SJSA1 (cell line): ENCODE measurements at places on chromosomes 5 and 9. TPM values are rescaled to one million over a fixed set of nuclear protein-coding genes. Genes with fewer than 3 reads are reported as not detected.

DNA sequence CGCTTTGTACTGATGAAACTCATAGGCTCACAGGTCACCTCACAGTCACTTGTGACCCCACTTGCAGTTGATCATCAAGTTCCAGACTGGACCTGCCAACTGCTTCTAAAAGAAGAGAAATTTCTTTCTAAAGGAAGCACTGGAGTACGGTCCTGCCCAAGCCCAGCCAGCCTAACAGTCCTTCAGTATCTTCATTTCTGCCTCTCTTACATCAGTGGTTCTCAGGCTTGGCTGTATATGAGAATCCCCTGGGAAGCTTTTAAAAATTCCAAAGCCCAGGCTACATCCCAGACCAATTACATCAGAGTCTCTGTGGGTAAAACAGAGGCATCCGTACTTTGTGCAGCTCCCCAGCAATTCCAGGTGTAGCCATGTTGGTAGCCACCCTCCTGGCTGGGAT lies 282.1 kb downstream of the NFIB start:
- no peak overlapping the region for H3K4me3 ChIP-seq
- H3K36me3 ChIP-seq = no peaks in the 10 kb centered on the region
- no peaks in the 10 kb centered on the region for H3K4me1 ChIP-seq
- no peak for DNase-seq
- no peak overlapping the region for H3K27ac ChIP-seq
- H3K27me3 ChIP-seq = no peaks in the 10 kb centered on the region

GRCh38 chr5:55580042-55580441 lies 45.3 kb upstream of the PLPP1 start:
- no peaks in the 10 kb centered on the region for H3K36me3 ChIP-seq

DNA sequence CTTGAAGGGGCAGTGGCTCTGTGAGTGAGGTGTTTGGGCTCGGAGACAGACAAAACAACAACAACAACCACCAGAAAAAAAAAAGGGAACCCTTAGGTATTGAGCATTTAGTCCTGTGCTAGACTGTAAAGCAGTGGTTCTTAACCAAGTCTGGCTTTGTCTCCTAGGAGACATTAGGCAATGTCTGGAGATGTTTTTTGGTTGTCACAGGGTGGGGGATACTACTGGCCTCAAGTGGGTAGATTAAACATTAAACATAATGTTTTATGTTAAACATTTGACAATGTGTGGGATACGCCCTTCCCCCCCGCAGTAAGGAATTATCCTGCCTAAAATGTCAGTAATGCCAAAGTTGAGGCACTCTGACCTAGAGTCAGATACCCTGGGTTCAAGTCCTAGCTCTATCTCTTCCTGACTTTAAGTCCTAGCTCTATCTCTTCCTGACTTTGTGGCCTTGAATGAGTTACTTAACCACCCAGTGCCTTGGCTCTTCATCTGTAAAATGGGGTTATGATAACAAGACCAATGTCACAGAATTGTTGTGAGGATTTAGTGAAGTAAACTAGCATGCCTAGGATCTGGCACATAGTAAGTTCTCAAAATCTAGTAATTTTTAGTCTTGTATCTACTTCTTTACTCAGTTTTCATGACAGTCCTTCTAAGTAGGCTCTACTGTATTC lies 1.8 kb downstream of the TRIM32 start:
- H3K36me3 ChIP-seq = peaks cover 14% of the 10 kb centered on the region
- H3K27ac ChIP-seq = no peak overlapping the region
- H3K4me3 ChIP-seq = no peak overlapping the region
- peaks cover 53% of the 10 kb centered on the region for H3K4me1 ChIP-seq
- no peaks in the 10 kb centered on the region for H3K27me3 ChIP-seq
- DNase-seq = no peak

DNA sequence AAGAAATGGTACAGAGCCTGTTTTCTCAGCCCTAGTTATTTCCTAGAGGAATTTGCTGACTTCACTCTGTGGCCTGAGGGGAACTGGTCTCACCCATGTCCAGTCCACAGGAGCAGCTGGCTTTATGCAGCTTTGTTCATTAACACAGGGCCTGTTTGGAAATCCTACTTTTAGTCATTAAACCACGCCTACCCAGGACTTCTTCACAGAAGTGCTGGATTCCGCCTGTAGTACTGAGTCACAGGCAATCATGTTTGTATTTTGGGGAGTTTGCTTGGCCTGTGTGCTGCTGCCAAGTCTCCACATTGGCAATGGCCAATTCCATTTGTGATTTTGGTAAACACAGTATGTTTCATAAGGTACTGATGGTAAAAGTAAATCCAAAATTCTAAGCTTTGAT lies 52.8 kb downstream of the CTNND2 start:
- no peak overlapping the region for H3K4me3 ChIP-seq
- H3K27ac ChIP-seq = no peak overlapping the region
- H3K27me3 ChIP-seq = 0 out of 2 replicates have a peak, but pooled peaks cover 3% of the 10 kb centered on the region
- no peaks in the 10 kb centered on the region for H3K36me3 ChIP-seq
- DNase-seq = no peak
- H3K4me1 ChIP-seq = no peaks in the 10 kb centered on the region

DNA sequence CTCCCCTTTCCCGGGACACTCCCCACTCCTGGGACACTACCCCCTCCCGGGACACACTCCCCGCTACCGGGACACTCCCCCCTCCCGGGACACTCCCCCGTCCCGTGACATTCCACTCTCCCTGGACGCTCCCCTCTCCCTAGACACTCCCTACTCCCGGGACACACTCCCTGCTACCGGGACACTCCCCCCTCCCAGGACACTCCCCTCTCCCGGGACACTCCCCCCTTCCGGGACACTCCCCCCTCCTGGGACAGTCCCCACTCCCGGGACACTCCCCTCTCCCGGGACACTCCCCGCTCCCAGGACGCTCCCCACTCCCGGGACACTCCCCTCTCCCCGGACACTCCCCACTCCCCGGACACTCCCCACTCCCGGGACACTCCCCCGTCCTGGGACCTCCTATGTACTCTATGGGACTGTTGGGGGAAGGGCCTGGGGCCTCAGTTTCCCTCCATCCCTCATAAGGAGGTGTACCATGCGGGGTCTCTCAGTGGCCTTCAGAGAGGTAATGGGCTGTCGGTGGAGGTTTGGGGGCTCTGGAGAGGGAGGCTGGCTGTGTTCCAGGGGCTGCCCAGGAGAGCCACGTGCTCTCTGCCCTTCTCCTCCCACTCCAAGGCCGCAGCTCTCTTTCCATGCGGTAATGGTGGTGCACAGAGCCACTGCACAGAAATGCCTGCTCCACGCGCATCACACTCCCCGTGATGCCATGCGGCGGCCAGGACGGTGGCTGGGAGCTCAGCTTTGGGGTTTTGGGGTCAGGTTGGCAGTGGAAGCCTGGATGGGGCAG lies 96.2 kb downstream of the RXRA start:
- DNase-seq = no peak
- H3K27me3 ChIP-seq = no peaks in the 10 kb centered on the region
- H3K4me1 ChIP-seq = no peaks in the 10 kb centered on the region
- no peak overlapping the region for H3K4me3 ChIP-seq

GRCh38 chr5:58937031-58937681 lies 354.3 kb downstream of the RAB3C start:
- no peak overlapping the region for H3K4me3 ChIP-seq
- no peaks in the 10 kb centered on the region for H3K27me3 ChIP-seq
- H3K36me3 ChIP-seq = no peaks in the 10 kb centered on the region

GRCh38 chr9:129284607-129285291 lies 106.7 kb upstream of the IER5L start:
- H3K27me3 ChIP-seq = no peaks in the 10 kb centered on the region
- H3K36me3 ChIP-seq = no peaks in the 10 kb centered on the region
- DNase-seq = no peak
- no peak overlapping the region for H3K4me3 ChIP-seq

DNA sequence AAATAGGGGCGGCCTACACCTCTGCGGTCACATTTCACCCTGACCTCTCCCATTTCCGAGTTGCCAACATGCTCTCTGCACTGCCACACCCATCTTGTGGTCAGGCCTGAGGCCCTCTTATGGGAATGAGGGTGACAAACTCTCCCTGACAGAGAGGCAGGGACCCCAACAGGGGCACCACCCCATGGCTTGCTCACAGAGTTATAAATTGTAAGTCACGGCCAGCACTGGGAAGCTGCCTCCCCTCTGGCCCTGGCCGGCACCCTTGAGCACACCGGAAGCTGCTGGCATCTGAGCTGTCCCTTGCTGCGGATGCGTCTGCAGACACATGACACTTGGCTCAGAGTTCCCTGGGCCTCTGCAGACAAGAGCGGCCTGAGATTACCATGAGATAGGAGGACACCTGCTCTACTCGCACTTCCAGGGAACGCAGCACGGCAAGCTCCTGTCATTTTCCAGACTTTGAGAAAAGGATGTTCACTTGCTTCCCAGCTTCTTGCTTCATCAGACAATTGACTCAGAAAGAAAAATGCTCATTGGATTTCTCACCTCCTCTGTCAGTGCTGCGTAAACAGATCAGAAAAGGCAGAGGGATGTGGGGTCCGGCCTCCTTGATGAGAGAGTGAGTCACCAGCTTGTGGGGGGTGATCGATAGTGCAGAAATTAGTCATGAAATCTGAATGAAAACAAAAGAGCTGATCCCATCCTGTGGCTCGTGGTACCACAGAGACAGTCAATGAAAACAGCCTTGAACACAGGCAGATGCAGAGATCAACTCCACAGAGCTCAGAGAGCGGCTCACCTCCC lies 269.8 kb downstream of the SYK start:
- H3K4me3 ChIP-seq = no peak overlapping the region
- no peaks in the 10 kb centered on the region for H3K36me3 ChIP-seq
- DNase-seq = peak; percentile 51
- H3K27ac ChIP-seq = peak overlapping the region; percentile 27; the same call in 1 of the 2 replicates
- H3K27me3 ChIP-seq = no peaks in the 10 kb centered on the region

DNA sequence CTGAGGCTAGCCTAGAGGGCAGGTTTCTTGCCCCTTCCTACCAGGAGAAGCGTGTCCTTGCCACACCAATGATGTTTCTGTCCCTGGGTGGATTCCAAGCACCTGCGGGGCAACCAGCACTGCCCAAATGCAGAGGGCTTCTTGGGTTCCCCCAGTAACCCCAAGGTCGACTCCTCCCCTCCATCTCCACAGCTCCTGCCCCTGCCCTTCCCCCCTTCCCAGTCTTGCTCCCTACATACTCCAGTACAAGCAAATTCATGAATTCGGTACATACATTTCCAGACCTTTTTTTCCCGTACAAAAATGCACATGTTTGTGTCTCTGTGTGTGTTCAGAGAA lies 12.8 kb upstream of the JADE2 start:
- DNase-seq = no peak
- H3K4me1 ChIP-seq = peaks cover 46% of the 10 kb centered on the region
- no peak overlapping the region for H3K27ac ChIP-seq
- H3K27me3 ChIP-seq = no peaks in the 10 kb centered on the region
- H3K36me3 ChIP-seq = no peaks in the 10 kb centered on the region
- H3K4me3 ChIP-seq = no peak overlapping the region

DNA sequence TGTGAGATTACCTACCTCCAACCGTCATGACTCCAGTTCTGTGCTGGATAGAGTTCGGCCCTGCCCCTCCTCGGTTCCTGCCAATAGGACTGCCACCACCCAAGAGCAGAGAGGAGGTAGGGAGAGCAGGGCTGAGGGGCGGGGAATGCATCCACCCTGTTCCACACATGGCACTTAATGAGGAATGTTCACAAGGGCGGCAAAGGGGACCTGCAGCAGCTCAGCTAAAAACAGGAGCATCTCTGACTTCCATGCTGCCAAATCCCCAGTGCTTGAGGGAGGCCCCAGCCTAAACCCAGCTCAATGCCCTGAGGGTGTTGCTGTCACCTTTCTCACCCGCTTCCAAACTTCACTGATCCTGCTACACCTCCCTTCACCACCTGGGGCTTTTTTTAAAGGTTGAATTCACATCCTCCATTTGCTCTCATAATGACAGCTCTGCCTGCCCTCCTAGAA lies 7.8 kb upstream of the DELE1 start:
- no peaks in the 10 kb centered on the region for H3K36me3 ChIP-seq
- DNase-seq = no peak
- H3K4me1 ChIP-seq = peaks cover 5% of the 10 kb centered on the region

- H3K4me1 ChIP-seq = peaks cover 11% of the 10 kb centered on the region
- no peak overlapping the region for H3K27ac ChIP-seq
- no peak for DNase-seq
- no peaks in the 10 kb centered on the region for H3K36me3 ChIP-seq
- no peak overlapping the region for H3K4me3 ChIP-seq
Measured at GRCh38 chr9:130661451-130662098, 2.8 kb upstream of the PRDM12 start.

GRCh38 chr5:150789943-150790611 lies 11.5 kb downstream of the SMIM3 start:
- H3K27ac ChIP-seq = peak overlapping the region; percentile 69
- no peaks in the 10 kb centered on the region for H3K36me3 ChIP-seq
- peaks cover 16% of the 10 kb centered on the region for H3K4me1 ChIP-seq
- H3K4me3 ChIP-seq = no peak overlapping the region

ADAMTS13 gene
- 0.24 and 0.88 TPM in 2 replicates for total RNA-seq

PCDHGB2 gene
- total RNA-seq = 3.8 TPM in 1 of 2 replicates, not detected in the other

SLC46A2 gene
- total RNA-seq = not detected in 2 replicates

FCN1 gene
- total RNA-seq = not detected in 2 replicates
